Right renal cortex interstitium (tissue), 3 donors: ENCODE measurements at places on chromosomes 3 and 15. TPM values are rescaled to one million over a fixed set of nuclear protein-coding genes. Genes with fewer than 3 reads are reported as not detected.

- DNase-seq = no peak
These were observed 183.8 kb upstream of the KCNMB2 start for GRCh38 chr3:178352326-178353005.

RASA2 gene
- polyA plus RNA-seq = 20.4 TPM

C2CD4B gene
- polyA plus RNA-seq = 0.52 TPM

DNA sequence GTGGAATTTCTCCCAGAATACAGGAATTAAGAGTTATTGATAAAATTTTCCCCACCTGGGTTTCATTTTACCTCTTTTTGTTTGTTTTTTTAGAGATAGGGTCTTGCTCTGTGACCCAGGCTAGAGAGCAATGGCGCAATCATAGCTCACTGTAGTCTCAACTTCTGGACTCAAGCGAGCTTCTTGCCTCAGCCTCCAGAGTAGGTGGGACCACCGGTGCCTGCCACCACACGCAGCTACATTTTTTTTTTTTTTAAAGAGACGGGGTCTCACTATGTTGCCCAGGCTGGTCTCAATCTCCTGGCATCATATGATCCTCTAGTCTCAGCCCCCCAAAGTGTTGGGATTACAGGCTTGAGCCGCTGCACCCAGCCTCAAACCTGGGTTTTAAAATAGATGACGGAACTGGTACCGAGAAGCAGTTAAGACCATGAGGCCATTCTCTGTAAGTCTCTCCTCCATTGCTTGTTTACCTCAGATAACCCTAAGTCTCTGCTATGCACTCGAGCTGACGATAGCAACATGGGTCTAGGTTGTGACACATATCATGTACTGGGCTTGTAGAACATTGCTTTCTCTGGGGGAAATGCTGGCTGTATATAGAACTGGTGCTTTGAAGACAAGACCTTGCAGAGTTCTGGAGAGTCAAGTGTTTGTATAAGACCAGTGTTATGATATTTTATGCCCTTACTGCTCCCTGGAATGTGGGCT lies 16.4 kb downstream of the ETV5 start:
- no peak for DNase-seq

GRCh38 chr15:100902436-100903167 lies 16.6 kb upstream of the LRRK1 start:
- DNase-seq = peak; percentile 65

DNA sequence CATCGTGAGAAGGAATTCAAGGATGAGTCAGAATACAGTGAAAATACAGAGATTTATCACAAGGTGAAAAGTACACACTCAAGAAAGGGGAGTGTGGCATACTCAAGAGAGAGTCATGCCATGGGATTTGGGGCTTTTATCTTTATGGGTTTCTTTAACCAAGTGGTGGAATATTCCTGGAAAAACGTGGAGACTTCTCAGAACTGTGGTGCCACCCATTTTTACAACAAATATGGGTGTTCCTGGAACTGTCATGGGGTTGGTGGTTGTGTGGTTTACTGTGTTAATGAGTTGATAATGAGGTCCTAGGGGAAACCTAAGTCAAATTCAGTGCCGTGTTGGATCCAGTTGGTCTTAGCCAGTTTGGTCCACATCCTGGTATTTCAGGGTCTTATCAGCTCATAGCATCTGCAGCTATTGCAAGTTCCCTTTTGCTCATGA lies 497.2 kb downstream of the GABRG3 start:
- DNase-seq = no peak

NPAP1 gene
- polyA plus RNA-seq = 0.14 TPM

DNA sequence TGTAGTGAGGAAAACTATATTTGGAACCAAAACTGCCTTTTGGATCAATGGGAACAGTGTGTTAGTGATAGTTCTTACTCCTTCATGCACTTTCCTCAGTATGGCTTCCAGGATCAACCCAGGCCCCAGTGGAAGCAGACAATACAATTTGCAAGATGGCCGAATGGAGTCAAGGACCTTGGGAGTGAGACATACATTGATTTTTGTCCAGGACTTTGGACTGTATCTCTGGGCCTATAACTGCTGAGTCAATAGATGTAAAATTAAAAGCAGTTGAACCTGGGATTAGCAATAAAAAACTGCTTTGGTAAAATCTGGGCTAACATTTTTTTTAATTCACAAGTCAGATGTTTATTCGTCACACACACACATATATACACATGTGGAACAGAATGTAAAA lies 1.8 kb downstream of the ARRDC4 start:
- no peak for DNase-seq

GRCh38 chr3:134351427-134351826 lies 22.8 kb downstream of the AMOTL2 start:
- no peak for DNase-seq

DNA sequence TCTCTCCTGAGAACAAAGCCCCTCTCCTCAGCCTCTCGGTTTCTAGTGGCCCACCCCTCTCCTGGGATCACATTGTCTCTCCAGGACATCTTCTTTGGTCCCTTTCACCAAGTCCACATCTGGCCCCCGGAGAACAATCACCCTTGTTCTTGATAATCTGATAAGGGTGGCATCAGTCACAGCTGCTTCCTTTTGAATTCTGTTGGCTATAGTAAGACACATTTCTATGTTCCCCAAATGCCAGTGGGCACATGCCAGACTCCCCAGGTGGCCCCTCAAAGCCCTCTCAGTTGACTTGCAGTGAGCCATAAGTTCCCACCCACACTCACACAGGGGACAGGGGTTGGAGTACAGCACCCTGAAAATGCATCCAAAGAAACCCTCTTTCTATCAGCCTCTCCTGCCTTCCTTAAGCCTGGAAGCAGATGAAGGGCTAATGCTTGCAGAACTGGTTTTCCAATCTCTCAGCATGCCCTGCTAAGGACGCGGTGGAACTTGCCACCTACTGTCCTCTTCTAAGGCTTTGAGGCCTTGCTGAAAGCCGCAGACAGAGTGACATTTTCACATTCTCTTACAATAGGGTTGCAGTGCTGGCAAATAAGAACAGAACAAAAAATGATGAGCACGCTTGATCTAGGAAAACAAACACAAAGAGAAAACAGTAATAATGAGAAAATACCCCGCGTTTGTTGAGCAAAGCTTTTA lies 101.3 kb upstream of the SLCO3A1 start:
- DNase-seq = no peak

CCDC39 gene
- polyA plus RNA-seq = 5.0 TPM
